Stimulated activated naive B cell treated with anti-CD40 and anti-IgM and Interleukin-4, amounts not matched to agents 10 μg/mL and 1 μg/mL and 100 μg/mL, for 72 hours (primary cell): ENCODE measurements at places on chromosomes 13 and 19.
A peak's percentile ranks its signal among the peaks of the same experiment; 100 is the strongest.

DNA sequence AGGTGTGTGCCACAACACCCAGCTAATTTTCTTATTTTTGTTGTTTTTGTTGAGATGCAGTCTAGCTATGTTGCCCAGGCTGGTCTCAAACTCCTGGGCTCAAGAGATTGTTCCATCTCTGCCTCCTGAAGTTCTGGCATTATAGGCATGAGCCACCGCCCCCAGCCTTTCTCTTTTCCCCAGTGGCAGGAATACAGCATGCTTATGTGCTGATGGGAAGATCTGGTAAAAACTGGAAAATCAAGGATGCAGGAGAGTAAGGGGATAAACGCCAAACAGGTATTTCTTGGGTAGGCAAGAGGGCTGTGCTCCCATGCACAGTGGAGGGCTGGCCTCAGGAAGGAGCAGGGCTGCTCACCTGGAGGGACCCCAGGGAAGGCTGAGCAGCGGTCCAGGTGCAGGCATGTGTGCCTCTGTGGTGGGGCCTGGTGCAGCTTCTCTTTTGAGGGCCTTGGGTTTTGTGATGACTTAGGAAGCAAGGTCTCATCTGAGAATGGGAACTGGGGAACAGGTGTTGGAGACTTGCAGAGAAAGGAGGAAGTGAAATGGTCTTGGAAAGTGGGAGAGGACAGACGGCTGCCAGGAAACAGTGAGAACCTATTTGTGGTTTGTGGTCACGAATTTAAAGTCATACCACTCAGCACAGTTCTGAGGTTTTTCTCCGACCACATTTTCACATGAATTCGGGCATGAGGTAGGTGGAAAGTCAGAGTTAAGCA, 106.5 kb downstream of the TEX26 start:
- DNase-seq = peak; percentile 58

DNA sequence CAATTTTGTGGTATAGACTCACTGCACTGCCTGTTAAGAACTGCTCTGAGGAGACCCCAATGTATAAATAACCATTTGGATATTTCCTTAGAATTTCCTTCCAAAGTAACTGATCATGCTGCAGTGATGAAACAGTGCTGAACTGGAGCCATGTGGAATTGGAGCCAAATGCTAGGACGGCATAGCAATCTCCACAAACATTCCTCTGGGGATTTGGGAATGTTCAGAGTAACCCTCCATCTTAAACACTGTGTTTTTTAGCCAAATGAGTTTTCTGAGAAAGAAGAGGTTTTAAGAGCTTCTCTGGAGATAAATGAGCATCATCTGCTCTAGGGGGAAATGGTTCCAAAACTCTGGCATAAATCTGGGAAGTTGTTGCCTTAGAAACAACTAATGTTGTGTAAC, 98.2 kb downstream of the OLFM4 start:
- no peak for DNase-seq

DNA sequence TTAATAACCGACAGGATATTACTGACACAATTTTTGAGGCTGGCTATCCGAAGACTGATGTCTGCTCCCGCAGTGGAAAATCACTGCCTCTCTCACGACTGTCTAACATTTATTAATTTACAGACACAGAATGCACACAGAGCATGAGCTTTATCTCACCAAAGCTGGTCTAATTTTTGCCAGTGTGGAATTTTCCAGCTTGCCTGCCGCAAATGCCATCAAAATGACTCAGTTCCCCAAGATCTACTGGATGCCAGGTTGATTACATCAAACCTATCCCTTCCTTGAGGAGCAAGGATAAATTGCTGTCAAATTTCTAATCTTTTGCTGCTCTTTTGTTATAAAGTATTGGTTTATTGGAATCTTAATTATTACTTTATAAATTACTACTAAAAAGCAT, 1775.1 kb upstream of the PCDH20 start:
- no peak for DNase-seq

GRCh38 chr19:28685802-28686201, 527.1 kb downstream of the UQCRFS1 start:
- DNase-seq = no peak

DNA sequence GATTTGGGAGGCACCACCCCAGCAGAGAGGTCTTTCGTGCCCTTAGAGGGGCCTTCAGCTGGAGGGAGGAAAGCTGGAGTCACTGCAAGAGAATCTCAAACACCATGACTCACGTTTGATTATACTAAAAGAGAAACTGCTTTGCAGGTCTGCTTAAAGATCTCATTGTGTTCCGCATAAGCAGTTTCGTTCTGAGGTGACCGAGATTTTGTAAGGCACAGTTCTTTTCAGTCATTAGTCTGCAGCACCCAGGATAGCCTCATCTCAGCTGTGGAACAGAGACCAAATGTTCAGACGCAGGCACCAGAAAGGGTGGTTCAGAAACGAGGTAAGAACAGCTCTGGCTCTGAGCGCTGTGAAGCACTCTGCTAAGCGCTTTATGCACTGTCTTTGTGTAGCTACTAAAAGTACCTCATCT, 71.2 kb upstream of the GTF3A start:
- DNase-seq = peak; percentile 4

GRCh38 chr19:52343548-52343947, 7.5 kb downstream of the ZNF610 start:
- DNase-seq = peak; percentile 47

GRCh38 chr19:55528030-55528803, 8.7 kb downstream of the SBK2 start:
- no peak for DNase-seq

GRCh38 chr13:111893071-111893606, 173.8 kb upstream of the SOX1 start:
- no peak for DNase-seq

- DNase-seq = no peak
Observed at GRCh38 chr13:102856557-102856956, 10.7 kb downstream of the ERCC5 start.

GRCh38 chr19:8476524-8476923, 25.9 kb downstream of the PRAM1 start:
- no peak for DNase-seq

GRCh38 chr19:49799798-49800376, 13.2 kb downstream of the FUZ start:
- DNase-seq = no peak

DNA sequence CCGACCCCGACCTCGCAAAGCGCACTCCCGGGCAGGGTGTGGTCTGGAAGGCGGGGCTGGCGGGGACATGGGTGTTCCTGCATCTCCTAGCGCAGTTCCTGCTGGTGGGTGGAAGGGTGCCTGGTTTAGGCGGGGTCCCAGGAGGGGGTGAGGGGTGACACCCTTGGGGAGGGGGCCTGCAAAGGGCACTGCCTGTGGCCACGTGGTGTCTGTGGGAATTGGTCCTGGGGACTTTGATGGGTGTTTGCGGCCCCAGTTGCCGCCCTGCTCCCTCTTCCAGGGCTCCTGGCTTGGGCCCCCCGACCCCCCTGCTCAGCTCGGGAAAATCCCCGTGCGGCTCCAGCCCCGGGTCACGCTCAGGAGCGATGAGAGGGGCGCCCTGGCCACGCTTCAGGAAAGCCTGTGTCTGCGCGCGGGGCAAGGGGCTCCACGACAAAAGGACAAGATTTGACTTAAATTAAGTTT, 19.1 kb downstream of the WTIP start:
- DNase-seq = no peak

GRCh38 chr13:40787062-40787461, 2.3 kb upstream of the SLC25A15 start:
- no peak for DNase-seq

GRCh38 chr19:34448191-34448590, 20.0 kb downstream of the UBA2 start:
- no peak for DNase-seq

DNA sequence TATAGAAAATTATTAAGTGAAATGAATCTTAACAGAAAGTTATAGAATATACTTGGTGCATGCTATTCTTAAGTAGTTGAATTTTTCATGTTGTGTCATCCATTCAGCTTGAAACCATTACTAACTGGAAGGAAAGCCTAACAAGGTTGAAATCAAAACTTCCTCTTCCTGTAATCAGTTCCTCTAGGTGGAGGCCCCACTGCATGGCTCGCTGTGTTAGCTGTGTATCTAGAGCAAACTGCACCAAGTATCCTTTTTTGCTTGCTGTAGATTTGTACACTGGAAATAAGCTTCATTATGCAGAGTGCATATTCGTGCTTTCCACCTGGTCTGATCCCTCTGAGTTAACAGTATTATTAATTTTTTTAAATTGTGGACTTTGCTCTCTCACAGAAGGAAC, 1146.1 kb downstream of the EFNB2 start:
- no peak for DNase-seq

- DNase-seq = no peak
Observed at GRCh38 chr13:27825072-27825471, 32.8 kb downstream of the GSX1 start.

GRCh38 chr13:102244607-102245227, 157.1 kb downstream of the FGF14 start:
- no peak for DNase-seq

- no peak for DNase-seq
Observed at GRCh38 chr19:49073514-49074378, 1.2 kb upstream of the KCNA7 start.
